ENCODE measurements at places on chromosomes 13 and 19. TPM values are rescaled to one million over a fixed set of nuclear protein-coding genes. Genes with fewer than 3 reads are reported as not detected.

ENOX1 gene
- total RNA-seq: 4.3 TPM

MED4 gene
- total RNA-seq: 14.0 TPM

TMEM59L gene
- 2.1 TPM for total RNA-seq

DNA sequence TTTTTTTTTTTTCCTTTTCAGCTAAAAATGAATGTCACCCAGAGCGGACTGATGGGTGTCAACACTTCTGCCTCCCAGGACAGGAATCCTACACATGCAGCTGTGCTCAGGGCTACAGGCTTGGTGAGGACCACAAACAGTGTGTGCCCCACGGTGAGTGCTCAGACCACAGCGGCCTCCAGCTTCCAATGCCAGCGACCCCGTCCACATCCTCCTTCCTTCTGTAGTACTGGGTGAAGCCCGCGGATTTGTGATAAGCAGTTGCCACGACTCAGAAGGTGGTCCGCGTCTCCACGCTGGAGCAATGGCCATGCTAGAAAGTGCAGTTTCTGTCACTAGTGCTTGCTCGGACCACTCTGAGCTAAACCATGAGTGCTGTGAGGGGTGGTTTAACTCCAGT lies 6.0 kb downstream of the PROZ start:
- no peak overlapping the region for H3K27ac ChIP-seq
- no peak for DNase-seq
- no peak overlapping the region for H3K4me3 ChIP-seq
- no peaks in the 10 kb centered on the region for H3K4me1 ChIP-seq

- H3K4me3 ChIP-seq: no peak overlapping the region
- H3K36me3 ChIP-seq: no peaks in the 10 kb centered on the region
- no peak overlapping the region for H3K27ac ChIP-seq
- no peak for DNase-seq
- no peaks in the 10 kb centered on the region for H3K27me3 ChIP-seq
- H3K4me1 ChIP-seq: no peaks in the 10 kb centered on the region
Measured at GRCh38 chr13:97798836-97799235, 154.6 kb upstream of the IPO5 start.

DNA sequence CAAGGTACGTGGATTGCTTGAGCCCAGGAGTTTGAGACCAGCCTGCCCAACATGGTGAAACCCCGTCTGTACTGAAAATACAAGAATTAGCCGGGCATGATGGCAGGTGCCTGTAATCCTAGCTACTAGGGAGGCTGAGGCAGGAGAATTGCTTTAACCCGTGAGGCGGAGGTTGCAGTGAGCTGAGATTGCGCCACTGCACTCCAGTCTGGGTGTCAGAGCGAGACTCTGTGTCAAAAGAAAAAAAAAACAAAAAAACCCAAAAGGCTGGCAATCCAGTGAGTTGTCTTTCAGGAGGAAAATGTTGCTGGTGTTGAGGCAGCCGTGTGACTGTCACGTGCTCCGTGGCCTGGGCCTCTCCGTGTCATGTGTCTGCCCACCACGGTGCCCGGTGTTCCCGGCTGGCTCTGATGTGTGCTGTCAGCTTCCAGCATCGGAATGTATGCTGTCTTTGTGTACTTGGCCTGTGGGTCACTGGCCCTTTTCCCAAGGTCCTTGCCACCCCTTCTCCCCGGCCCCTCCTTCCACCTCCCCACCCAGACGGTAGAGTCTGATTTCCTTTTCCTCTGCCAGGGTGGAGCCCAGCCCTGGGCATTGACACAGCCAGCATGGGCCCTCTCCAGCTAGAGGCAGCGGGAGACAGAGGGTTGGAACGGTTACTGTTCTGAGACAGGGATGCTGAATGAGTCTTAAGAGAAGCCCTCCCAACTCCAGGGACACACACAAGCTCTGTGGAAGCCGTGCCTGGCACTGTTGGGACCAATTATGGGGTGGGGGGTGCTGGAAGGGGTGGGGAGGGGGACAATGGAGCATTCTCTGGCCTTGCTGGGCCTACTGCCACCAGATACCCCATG lies 7.2 kb upstream of the TUBB4A start:
- no peak overlapping the region for H3K4me3 ChIP-seq
- no peaks in the 10 kb centered on the region for H3K27me3 ChIP-seq
- peak; percentile 90 for DNase-seq
- H3K27ac ChIP-seq: peak overlapping the region; percentile 59
- H3K36me3 ChIP-seq: no peaks in the 10 kb centered on the region
- peaks cover 22% of the 10 kb centered on the region for H3K4me1 ChIP-seq

DNA sequence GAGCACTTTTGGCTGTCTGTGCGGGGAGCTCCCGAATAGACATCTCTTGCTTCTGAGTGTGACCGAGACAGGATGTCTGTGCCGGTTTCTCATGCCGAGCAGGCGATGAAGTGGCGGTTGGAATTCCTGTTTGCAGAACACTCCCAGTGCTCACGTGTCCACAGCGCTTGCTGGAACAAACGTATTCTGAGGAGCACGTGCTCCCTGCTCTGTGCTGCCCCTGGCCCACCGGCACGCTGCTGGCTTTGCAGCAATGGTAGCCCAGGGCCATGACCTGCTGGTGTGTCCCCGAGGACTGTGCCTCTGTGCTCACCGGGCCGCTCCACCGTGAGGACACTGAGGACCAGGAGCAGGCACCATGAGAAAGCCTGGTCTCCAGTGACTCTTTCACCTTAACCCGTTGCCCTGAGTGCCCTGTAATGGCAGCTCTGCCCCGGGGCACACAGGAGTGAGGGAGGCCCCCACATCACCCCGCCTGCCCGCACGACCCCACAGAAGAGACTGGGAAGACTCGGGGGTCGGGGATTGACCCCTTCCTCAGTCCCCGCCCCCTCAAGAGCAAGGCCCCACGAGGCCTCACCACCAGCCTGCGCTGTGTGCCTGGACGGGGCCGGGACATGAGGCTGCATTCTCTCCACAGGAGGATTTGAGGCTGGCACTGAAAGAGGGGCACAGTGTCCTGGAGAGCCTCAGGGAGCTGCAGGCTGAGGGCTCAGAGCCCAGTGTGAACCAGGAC lies 40.0 kb upstream of the F7 start:
- H3K4me1 ChIP-seq: no peaks in the 10 kb centered on the region
- no peaks in the 10 kb centered on the region for H3K27me3 ChIP-seq
- H3K36me3 ChIP-seq: no peaks in the 10 kb centered on the region
- H3K4me3 ChIP-seq: no peak overlapping the region
- H3K27ac ChIP-seq: no peak overlapping the region
- no peak for DNase-seq

- no peaks in the 10 kb centered on the region for H3K36me3 ChIP-seq
- no peak overlapping the region for H3K4me3 ChIP-seq
- no peak overlapping the region for H3K27ac ChIP-seq
- no peaks in the 10 kb centered on the region for H3K4me1 ChIP-seq
Measured at GRCh38 chr13:42477596-42478190, 96.3 kb upstream of the TNFSF11 start.

DNA sequence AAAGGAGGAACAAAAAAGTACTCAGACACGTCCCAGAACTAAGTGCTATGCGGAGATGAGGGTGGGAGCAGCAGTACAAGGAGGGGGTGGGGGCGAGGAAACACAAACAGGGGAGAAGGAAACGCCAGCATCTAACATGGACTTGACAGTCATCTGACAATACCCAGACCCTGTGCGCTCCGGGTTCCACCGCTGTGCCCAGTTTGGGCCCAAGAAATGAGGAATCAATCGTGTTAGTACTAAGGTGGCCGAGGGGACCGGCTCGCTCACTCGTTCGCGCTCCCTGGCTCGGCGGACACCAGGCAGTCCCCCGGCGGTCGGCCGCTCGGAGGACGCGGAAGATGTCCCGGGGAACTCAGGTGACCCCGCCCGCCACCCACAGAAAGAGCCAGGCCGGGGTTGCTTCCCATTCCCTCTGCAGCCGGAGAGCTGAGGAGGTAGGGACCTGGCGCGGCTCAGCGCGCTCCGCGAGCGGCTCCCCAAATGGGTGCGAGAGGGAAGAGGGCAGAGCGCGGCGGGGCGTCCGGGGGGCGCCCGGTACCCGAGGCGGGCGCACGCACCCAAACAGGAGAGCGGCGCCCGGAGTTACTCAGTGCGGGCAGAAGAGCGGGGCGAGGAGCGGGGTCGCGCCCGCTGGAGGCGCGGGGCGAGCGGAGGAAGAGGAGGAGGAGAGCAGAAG lies 616 bp downstream of the TSHZ3 start:
- H3K27me3 ChIP-seq: no peaks in the 10 kb centered on the region
- H3K27ac ChIP-seq: peak overlapping the region; percentile 73
- H3K4me1 ChIP-seq: peaks cover 19% of the 10 kb centered on the region
- peak overlapping the region; percentile 94 for H3K4me3 ChIP-seq
- DNase-seq: no peak

DNA sequence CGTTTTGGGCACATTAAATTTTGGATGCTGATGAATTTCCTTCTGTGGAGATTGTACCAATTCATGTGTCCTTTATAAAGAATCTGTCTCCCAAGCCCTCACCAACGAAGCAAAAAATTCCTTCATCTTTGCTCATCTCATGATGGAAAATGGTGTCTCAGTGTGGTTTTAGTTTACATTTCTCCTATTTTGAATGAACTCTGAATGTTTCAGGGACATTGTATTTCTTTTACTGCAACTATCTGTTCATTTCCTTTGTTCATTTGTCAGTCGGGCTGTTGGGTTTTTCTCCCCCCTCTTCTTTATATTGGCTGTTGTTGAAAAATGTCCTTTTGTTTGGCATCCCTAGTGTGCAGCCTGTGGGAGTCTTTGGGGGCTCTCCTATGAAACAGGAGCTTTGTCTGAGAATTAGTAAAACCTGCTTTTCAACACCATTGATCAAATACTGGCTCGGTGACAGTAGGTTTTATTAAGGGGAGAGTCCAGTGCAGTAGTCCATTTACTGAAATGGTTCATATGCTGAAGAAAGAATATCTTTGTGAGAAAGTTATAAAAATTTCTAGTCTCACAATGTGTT lies 91.3 kb upstream of the C1QTNF9B start:
- DNase-seq: no peak
- peak overlapping the region; percentile 57 for H3K27ac ChIP-seq
- no peak overlapping the region for H3K4me3 ChIP-seq
- no peaks in the 10 kb centered on the region for H3K36me3 ChIP-seq
- peaks cover 44% of the 10 kb centered on the region for H3K4me1 ChIP-seq
- no peaks in the 10 kb centered on the region for H3K27me3 ChIP-seq

Data from body of pancreas (tissue), 4 donors.